Inflammatory macrophage treated with lipopolysaccharide for 4 hours (primary cell): ENCODE measurements at places on chromosomes 13 and 19.

- DNase-seq = no peak
Measured at GRCh38 chr19:327291-328024, 17.1 kb downstream of the MIER2 start.

DNA sequence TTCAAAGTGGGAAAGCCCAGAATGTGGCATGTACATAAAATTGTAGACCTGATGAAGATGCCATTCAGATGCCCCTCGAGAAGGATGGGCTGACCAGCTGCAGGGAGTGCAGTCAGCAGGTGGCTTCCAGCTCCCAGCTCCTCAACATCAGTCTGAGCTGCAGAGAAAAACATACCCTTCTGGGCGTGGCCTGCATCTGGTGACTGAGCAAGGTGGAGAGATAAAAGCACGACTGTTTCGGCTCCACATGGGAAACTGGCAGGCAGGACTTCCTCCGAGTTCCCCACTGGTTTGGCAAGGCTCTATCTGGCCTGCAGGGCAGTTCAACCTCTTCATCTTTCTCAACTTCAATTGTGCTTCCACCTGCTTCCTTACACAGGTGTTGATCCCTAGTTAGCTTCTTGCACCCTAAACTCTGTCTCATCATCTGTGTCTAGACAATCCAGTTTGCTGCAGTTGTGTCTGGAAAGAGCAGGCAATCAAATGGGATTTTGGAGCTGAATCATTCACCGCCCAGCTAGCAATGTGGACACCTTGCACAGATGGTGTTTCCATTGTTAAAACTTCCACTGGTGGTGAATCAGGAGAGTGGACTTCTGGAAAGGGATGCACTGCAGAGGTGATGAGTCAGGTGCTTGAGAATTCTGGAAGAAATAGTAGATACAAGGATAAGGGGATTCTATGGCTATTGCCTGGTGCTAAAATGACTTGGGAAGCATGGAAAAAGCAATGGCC, 56.8 kb downstream of the POLR1D start:
- no peak for DNase-seq

DNA sequence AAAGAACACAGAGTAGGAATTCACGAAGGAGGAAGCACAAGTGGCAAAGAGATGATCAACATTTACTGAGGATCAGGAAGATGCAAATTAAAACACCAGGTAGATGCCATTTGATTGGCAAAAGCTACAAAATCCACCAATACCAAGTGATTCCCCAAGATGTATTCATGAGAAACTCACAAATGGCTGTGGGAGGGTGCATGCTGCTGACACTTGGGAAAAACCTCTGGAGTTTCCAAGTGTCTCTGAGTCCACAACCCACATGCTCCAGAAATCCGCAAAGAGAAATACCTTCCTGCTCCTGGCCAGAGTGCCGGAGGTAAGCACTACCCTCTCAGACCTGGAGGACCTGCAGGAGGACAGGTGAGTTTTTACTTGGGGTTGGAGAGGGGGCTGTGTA, 35.7 kb downstream of the ARRDC2 start:
- peak; percentile 50 for DNase-seq

DNA sequence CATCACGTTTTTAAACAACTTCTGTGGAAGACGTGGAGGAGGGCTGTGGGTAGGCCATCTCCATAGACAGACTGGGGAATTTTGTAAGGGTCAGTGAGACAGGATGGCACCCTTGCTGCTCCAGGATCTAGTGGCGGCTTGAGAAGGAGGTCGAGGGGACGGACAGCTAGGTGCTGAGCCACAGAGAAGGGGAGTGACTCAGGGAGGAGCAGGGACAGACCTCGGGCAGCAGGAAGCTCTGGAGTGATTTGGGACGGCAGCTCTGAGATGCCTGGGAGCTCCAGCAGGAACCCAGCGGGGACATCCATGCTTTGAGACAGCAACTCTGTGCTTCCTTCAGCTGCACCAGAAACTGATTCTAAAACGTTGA, 169.1 kb upstream of the SOX1 start:
- no peak for DNase-seq

GRCh38 chr13:50684366-50684765, 159.1 kb downstream of the DLEU7 start:
- DNase-seq = no peak

- no peak for DNase-seq
Measured at GRCh38 chr13:109476001-109476400, 310.4 kb downstream of the IRS2 start.
